ENCODE measurements at places on chromosomes 4 and X.

DNA sequence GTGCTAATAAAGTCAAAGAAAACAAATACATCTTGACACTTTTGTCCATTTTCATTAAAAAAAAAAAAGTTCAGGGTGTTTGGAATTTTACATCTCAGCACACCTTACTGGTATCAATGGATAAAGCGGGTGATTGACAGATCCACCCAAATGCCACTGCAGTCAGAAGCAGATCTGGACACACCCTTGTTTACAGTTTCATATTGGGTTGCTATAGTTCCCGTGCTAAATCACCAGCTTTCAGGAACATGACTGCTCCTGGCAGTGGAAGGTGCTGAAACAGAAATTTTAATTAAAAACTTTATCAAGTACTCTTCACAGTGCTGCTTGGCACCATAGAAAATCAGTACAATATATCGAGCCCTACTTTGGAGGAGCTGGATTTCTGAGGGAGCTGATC, 116.3 kb downstream of the STOX2 start:
- DNase-seq, result no peak

- DNase-seq, result no peak
Observed at GRCh38 chr4:184534511-184535391, 60.4 kb upstream of the IRF2 start.

DNA sequence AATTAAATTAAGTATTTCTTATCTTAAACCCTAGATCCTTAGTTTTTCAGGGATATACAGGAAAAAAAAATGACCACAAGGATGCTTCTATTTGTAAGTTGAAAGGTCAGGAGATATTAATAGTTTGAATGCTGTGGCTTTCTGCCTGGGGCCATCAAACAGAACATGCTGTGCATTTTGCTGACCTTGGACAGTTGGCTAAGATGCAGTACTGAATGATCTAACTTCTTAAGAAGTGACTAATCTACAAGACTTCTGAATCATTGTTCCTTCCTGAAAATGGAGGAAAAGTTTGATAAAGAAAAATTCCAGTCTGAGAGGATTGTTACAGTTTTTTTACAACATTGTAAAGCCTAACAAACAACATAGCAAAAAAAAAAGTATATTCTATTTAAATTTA, 237.8 kb upstream of the JADE1 start:
- no peak for DNase-seq

DNA sequence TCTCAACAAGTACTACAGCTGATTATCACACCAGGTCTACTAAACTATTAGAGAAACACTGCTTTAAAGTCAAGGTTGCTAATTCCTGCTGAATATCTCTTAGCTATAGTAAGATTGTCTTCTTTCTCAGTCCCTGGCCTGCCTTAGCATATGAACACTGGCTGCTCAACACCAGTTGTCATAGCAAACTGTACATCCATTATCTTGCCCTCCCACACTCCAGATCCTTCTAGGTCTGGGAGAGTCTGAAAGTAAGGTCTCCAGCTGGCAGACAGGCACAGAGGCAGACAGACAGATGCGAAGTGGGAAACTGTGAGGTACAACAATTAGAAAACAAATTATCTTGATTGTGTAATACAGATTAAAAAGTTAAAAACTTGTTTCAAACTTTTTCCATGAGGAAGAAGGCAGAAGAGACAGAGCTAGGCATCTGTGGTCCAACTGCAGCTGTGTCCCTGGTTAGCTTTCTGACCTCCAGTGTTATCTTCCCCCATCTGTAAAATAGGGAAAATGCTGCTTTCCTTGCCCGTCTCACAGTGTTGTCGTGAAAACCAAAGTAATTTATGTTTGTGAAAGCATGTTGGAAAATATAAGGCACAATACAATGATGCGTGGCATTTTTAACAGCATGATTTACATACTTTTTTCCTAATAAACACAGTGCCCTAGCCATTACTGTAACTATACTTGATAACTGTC, 133.8 kb downstream of the KLHL13 start:
- DNase-seq, result no peak

GRCh38 chr4:38136604-38137003, 176.4 kb downstream of the PTTG2 start:
- no peak for DNase-seq

DNA sequence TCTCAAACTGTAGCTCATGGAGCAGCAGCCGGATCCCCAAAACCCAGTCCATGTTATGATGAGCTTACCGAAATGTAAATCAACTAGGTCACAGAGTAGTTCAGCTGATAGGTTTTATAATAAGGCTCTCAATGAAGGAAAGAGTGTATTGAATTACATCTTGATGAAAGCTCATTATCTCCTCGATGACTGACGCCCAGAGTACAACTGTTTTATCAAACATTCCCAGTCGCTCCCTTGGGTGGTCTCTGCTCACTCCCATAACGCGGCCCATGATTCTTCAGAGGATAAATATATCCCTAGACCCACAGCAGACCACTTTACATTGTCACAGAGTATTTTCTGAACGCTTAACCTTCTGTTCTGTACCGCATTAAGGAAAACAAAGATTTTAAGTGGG, 452.3 kb upstream of the GALNT7 start:
- DNase-seq, result no peak

Measured in activated naive CD4-positive, alpha-beta T cell treated with anti-CD3 and anti-CD28 coated beads, Interleukin-2, amount 50 U/mL, for 16 hours (primary cell).